Hematopoietic multipotent progenitor cell treated with erythropoietin and hydrocortisone succinate and interleukin-3 and kit ligand, for 8 days (in vitro differentiated cells): ENCODE measurements at places on chromosomes 16 and 17.

- DNase-seq: peak; percentile 88
Measured at GRCh38 chr16:23434380-23434779, 18.6 kb downstream of the COG7 start.

GRCh38 chr17:28404812-28405570, 1.0 kb downstream of the SLC46A1 start:
- DNase-seq: no peak

DNA sequence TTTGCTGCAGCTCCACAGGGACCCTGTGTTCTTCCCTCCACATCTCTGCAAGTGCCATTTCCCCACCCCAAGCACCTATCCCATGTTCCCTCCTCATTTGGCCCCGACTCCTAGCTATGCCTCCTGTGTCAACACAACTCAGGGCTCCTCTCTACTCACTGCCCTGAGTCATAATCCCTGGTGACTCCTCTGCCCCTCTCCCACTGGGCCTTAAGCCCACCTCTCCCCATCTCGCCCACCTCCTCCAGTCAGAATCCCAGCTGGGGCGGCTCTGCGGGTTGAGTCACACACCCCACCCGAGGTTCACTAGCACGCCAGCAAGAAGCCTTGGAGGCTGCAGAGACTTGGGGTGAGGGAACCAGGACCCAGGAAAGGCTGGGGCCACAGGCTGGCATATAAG, 346.2 kb downstream of the FOXL1 start:
- DNase-seq: no peak

DNA sequence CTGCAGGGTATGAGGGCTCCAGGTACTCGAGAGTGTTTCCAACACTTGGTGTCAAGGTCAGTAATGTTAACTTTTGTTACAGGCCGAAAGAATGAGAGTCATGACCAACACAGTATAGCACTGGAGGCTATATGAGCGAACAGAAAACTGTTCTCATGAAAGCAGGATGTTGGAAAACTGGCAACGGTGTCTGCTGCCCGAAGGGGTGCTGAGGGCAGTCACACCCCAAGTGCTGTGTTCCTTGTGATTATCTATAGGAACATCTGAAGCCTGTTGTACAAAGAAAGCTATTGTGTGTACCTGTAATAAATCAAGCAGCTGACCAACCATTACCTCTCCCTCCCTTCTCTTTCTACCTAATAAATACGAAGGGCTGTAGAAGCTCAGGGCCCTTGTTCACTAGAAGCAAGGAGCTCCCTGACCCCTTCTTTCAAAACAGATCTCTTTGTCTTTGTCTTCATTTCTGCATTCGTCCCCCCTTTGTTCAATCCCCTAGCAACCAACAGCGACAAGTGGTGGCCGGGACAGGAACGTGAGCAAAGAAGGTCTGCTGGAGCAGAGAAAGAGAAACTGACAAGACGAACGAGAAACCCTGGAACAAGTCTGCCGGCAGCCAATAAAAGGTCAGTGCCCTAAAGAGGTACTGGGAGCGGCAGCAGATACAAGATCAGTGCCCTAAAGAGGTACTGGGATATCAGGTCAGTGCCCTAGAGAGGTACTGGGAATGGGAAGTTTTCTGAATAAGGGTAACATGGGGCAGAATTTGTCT, 7.6 kb downstream of the CD300LD start:
- DNase-seq: no peak

DNA sequence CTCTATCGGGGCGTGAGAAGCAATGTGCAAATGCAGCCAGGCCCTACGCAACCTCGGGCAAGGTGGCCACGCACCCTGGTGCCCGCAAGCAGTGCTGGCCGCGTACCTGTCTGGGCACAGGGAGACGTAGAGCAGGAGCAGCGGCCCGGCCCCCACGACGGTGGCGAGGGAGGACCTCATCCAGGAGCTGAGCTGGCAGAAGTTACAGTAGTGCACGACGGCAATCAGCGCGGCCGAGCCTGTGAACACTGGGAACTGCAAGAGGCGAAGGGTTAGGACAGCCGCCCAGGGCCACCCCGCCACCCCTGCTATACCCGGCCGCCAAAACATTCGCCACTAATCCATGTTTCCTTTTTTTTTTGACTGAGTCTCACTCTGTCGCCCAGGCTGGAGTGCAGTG, 96.9 kb upstream of the CREBBP start:
- DNase-seq: no peak

- peak; percentile 44 for DNase-seq
Measured at GRCh38 chr17:59702304-59702703, 4.9 kb downstream of the PTRH2 start.

GRCh38 chr17:76318586-76318985, 10.5 kb upstream of the QRICH2 start:
- DNase-seq: no peak

DNA sequence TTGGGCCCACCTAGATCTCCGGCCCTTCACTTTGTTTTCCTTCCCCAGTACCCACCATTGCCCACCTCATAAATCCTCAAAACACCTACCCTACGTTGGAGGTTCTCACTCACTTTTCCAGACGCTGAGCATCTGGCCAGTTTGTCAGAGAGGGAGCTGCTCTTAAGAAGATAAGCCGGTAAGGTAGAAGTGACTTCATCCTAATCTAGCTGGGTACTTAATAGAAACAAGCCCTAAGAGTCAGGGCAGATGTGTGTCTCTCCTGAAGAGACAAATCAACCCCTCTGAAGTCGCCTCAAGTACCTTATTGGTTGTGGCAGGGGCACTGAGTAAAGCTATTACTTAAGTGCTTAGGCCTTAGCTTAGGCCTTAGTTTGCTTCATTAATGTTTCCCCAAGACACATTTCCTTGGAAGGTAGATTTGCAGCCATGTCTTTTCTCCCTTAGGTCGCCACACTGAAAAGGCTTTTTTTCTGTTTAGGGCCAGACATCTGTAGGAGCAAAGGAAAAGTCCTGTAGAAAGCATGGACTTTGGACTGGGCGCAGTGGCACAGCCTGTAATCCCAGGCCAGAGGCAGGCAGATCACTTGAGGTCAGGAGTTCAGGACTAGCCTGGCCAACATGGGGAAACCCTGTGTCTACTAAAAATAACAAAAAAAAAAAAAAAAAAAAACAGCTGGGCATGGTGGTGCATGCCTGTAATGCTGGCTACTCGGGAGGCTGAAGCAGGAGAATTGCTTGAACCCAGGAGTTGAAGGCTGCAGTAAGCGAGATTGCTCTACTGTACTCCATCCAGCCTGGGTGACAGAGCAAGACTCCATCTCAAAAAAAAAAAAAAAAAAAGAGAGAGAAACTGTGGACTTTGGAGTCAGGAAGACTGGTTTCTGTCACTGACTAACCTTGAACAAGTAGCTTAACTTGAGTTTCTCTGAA, 1.0 kb downstream of the TACO1 start:
- peak; percentile 69 for DNase-seq

DNA sequence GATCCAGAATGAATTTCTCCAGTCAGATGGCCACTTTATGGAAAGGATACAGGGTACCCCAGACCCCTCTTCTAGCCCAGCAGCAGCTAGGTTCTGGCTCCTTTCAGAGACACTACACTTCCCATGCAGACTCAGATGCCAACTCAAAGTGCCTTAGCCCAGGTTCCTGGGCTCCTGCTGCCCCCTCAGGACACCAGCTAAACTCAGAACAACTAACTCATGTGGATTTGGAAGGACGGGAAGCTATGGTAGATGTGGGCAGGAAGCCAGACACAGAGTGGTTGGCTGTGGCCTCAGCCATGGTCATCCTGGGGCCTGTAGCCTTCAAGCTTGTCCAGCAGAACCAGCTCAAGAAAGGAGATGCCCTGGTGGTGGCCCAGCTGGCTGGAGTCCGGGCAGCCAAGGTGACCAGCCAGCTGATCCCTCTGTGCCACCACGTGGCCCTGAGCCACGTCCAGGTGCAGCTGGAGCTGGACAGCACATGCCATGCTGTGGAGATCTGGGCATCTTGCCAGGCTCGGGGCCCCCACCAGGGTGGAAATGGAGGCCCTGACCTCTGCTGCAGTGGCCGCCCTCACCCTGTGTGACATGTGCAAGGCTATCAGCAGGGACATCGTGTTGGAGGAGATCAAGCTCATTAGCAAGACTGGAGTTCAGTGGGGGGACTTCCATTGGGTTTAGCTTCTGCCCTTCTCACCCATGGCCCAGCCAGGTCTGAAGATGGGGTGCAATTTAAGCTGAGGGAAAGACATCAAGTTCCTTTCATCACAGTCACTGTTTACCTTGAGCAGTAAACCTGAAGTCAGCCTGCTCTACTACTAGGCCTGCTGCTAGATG, 111.8 kb downstream of the N4BP1 start:
- no peak for DNase-seq

GRCh38 chr16:53863861-53864260, 159.9 kb downstream of the FTO start:
- no peak for DNase-seq

DNA sequence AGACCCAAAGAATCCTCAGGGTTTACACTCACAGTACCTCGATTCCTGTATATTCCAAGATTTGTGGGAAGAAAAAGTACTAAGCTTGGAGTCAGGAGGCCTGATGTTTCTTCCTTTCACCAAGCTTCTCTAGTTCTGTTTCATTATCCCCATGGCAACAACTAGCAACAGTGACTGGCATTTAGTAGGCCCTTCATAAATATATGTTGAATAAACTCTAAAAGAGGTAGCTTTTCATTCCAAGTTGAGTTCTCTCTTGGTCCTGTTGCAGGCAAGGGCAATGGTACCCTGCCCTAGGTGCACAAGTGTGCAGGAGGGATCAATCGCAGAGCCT, 527 bp upstream of the UBE2Z start:
- peak; percentile 65 for DNase-seq

DNA sequence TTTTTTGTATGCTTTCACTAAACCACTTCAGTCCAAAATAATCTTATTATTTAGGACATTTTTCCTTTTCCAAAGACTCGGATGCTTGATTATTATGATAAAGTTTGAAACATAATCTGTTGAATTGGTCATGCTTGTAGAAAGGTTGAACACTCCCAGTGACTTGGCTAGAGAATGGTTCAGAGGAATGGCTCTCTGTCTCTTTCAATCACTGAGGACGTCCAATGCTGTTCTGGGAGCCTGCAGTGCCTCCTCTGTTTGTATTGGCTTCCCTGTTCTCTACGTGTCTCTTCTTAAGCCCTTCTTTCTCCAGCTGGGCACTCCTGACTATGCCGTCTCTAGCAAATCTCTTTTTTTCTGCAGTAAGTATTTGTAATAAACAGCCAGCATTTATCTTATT, 369.0 kb upstream of the DYNLRB2 start:
- no peak for DNase-seq

DNA sequence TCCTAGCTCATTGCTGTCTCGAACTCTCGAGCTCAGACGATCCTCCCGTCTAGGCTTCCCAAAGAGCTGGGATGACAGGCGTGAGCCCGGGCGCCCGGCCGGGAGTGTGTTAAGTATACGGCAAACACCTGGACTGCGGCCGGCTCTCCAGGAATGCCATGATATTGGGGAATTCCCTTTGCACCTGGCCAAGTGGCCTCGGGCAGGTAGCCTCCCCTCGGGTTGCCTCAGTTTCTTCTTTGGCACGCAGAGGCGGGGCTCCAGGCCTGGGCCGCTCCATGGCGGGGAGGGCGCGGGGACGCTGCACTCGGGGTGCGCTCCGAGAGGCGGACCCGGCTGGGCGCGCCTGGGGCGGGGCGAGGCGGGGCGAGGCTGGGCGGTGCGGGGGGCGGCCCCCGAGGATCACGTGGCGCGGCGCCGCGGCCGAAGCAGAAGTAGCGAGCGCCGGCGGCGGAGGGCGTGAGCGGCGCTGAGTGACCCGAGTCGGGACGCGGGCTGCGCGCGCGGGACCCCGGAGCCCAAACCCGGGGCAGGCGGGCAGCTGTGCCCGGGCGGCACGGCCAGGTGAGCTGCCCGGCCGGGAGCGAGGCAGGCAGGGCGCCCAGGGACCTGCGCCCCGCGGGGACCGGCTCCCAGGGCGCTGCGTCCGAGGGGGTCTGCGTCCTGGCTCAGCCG, at the start of gene PLCG2:
TSS of gene PLCG2 (plus strand) at position 431 of the 675 bp plus-strand sequence. CDS start 6,699 bp downstream, outside the sequence.
- peak; percentile 71 for DNase-seq

DNA sequence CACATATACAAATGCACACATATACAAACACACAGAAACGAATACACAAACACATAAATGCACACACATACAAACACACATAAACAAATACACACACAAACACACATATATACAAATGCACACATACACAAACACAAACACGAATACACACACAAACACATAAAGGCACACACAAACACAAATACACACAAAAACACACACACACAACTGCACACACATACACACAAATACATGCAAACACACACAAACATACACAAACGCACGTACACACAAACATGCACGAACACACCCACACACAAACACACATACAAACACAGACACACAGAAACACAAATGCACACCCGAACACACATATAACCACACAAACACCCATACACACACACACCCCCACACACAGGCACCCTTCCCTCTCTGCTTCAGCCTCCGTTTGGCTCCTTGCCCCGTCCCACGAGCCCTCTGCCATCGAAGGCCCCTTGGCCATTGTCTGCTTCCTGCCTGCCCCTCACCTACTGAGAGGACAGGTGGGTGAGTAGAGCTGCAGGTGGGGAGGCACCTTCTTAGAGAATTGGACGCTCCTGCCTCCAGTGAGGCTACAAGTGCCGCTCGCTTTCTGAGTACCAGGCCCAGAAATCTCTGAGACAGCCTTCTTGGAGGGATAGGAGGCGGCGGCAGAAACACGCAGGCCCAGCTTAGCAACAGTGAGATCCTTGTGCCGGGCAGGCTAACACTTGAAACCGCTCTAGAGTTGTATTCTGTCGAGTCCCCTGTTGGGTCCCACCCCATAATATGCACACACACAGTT, 331.2 kb downstream of the FOXL1 start:
- DNase-seq: no peak

DNA sequence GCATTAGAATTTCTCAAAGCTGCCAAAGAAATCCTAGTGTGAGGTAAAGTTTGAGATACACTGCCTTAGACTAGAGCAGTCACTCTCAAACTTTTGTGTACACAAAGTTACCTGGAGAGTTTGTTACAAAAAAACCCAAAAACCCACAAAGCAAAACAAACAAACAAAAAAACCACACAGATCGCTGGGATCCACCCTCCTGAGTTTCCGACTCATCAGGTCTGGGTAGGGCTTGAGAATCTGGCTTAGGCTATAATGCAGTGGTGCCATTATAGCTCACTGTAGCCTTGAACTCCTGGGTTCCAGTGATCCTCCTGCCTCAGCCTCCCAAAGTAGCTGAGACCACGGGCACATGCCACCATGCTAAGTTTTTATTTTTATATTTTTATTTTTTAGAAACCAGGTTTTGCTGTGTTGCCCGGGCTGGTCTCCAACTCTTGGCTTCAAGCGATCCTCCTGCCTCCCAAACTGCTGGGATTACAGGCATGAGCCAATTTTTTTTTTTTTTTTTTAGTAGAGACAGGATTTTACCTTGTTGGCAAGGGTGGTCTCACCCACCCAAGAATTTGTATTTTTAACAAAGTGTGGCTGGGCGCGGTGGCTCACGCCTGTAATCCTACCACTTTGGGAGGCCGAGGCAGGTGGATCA, 22.3 kb upstream of the SMG1 start:
- no peak for DNase-seq

GRCh38 chr16:64950731-64951130, 171.1 kb downstream of the CDH11 start:
- DNase-seq: no peak
